ENCODE measurements at places on chromosomes 12 and 14. TPM values are rescaled to one million over a fixed set of nuclear protein-coding genes. Genes with fewer than 3 reads are reported as not detected.

GRCh38 chr12:109239179-109239578, 69.9 kb downstream of the FOXN4 start:
- DNase-seq, result no peak

- DNase-seq, result no peak
Observed at GRCh38 chr12:45431126-45431525, 215.2 kb downstream of the ANO6 start.

DNA sequence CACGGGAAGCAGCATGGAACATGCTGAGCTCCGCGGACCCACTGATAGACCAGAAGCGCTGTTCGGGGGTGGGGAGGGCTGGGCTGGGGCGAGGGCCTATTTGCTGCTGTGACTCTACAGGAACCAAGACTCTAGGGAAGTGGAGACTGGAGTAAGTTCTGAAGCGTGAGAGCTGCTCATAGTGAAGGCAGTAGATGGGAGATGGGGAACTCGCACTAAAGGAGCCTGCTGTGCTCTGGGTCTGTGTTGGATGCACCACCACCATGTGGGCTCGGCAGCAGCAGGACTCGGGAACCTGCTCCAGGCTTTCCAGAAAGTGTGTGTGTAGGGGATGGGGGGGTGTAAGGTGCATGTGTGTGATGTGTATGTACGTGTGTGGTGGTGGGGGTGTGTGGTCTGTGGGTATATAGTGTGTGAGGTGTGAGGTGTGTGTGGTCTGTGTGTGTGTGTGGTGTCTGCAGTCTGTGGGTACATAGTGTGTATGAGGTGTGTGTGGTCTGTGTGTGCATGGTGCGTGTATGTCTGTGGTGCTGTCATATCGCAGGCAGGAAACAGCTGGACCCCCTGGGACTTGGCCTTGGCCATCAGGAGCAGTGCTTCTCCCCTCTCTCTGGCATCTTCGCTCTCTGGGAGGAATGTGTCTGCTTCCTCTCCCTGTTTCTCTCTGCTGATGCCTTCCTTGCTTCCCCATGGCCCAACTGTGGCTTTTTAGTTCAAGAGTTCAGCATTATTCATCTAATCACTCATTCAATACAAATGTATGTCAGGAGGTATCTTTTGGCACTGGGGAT, 378.9 kb downstream of the FUT8 start:
- peak; percentile 23 for DNase-seq

DNA sequence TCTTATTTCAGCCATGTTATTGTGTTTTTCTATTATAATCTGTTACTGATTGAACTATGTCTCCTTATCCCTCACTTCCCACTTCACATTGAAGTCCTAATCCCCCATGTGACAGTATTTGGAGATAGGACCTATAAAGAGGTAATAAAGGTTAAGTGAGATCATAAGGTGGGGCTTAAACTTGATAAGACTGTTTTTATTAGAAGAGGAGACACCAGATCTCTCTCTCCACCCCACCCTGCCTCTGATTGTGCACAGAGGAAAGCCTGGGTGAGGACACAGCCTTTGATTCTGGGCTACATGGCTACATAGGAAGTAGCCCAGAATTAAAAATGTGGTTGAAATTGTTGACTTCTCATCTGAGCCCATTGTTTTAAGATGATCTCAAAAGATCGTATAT, 414.7 kb downstream of the SLC16A7 start:
- no peak for DNase-seq

- peak; percentile 87 for DNase-seq
Observed at GRCh38 chr12:7638760-7639555, 26.8 kb downstream of the APOBEC1 start.

DNA sequence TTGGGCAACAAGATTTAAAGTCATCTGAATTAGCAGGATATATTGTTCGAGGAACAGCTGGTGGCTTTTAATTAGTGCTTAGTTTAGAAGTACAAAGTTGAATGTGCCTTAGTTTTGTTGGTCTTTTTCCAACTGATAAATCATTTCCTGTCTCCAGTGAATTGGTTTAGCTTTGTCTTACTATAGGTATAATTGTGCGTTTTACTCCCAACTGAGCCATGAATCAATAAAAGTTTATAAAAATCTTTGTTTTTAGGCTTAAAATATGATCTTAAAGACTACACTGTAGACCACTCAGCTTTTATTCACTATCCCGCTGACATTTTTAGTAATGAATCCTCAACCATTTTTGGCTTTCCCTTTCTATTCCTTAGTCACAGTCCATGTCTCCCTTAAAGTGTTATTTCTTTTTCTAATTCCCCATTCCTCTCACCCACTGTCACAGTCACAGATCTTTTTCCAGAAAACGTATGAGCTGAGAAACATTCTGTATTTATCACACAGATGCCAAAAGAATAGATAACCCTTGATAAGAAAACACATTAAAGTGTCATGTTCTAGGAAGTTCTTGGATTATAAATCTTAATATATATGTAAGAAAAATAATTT, 34.0 kb upstream of the ALG10 start:
- no peak for DNase-seq

- DNase-seq, result peak; percentile 18
Observed at GRCh38 chr14:22597771-22598098, 365 bp upstream of the ABHD4 start.

- DNase-seq, result peak; percentile 53
Observed at GRCh38 chr12:58105225-58106119, 164.1 kb downstream of the ATP23 start.

DNA sequence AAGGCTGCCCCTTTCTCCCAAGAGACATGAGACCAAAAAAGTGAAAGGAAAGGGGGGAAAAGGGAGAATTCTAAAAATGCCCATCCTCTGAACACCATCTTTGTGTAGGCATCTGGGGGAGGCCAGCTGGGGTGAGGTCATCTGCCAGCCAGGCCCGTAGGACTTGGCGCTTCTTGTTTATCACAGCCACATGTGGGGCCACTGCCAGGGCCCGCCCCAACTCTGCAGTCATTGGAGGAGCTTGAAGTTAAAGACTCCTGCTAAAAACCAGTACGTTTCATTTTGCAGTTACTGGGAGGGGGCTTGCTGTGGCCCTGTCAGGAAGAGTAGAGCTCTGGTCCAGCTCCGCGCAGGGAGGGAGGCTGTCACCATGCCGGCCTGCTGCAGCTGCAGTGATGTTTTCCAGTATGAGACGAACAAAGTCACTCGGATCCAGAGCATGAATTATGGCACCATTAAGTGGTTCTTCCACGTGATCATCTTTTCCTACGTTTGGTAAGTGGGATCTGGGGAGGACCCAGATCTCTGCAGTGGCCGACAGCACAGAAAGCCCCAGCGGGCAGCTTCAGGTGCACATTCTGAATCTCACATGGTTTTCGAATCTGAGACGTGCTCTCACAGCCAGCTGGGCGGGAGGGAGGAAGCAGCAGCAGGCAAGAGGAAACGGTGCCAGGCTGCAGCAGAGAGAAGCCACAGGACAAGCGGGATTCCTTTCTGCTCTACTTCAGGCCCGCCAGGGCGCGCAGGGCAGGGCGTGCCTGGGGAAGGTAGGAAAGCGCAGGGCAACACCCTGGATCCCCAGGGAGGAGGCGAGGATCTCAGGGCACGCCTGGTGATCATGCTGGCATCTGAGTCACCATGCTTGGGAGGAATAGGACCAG, at the start of gene P2RX7:
TSS of gene P2RX7 (plus strand) at position 276 of the 881 bp plus-strand sequence. CDS start at position 371, 95 bp downstream.
- peak; percentile 52 for DNase-seq

DNA sequence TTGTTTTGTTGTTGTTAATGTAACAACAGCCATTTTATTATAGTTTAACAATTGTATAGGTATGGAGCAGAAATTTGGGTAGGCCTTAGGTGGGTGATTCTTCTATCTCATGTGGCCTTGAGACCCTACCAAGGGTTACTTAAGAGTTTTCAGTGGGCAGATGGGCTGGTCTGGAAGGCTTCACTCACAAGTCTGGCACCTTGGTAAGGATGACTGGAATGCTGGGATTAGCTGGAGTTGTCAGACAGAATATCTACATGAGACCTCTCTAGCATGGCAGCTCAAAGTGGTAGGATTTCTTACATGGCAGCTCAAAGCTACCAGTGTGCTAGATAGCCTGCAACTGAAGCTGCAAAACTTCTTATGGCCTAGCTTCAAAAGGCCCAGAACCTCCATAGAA, 2.2 kb upstream of the MARS1 start:
- DNase-seq, result no peak

- DNase-seq, result no peak
Observed at GRCh38 chr12:125135906-125136305, 70.7 kb downstream of the AACS start.

DNA sequence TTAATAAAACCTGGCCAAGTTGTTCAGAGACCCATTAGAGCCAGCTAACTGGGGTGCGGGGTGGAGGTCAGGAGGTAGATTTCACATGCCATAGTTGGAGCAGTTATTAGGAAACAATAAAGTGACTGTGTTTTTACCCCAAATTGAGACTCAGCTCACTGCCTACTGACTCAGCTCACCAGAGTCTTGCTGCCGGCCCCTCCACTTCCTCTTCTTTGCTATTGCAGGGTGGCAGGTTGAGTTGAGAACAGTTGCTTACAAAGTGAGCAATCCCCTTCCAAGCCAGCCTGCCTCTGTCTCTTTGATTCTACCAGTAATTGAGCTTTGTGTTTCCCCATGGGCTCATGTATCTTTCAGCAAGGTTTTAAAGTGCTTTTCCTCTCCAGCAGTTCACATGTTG, 12.9 kb downstream of the ST8SIA1 start:
- DNase-seq, result no peak

- DNase-seq, result peak; percentile 96
Observed at GRCh38 chr14:68794130-68794850, 1.4 kb upstream of the ZFP36L1 start.

DNA sequence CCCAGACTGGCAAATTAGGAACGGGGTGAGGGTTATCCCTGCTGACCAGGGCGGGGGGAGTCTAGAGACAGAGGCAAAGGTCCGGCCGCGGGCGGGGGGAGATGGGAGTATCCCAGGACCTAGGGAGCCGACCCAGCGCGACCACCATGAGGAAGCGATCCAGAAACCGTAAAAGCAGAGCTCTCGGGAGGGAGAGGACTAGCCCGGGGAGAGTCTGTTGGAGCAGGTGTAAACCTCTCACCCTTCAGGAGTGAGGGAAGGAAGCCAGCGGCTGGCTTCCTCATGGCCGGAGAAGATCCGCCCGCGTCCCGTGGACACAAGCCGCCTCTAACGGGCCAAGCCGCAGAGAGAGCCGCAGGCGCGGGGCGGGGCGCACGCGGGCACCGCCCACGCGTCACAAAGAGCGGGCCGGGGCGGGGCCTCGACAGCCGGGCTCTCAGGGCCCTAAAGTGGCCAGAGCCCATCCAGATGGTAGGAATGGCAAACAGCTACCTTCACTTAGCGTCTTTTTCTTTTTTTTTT, at the start of gene ACRBP:
TSS of gene ACRBP (minus strand) at position 350 of the 522 bp plus-strand sequence. CDS start at position 284, 66 bp downstream.
- no peak for DNase-seq

- no peak for DNase-seq
Observed at GRCh38 chr12:91706466-91706865, 439.2 kb downstream of the BTG1 start.

GRCh38 chr12:9651265-9651729, 18.2 kb upstream of the CLEC2D start:
- DNase-seq, result peak; percentile 12

DNA sequence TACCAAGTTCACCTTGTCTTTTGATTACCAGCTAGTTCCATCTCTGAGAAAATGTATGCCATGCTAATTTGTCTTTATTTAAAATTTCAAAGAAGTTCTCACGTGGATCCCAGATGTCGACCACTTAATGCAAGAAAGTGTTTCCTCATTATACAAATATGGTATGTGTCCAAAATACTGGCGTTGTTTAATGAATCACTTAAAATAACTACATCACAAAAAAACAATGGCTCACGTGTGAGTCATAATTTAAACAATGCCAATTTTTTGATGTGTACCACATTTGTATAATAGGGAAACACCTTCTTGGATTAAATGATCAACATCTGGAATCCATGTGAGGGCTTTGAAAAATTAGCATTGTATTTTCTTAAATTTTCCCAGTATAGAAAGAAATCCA, 40.8 kb downstream of the DBX2 start:
- DNase-seq, result no peak

DNA sequence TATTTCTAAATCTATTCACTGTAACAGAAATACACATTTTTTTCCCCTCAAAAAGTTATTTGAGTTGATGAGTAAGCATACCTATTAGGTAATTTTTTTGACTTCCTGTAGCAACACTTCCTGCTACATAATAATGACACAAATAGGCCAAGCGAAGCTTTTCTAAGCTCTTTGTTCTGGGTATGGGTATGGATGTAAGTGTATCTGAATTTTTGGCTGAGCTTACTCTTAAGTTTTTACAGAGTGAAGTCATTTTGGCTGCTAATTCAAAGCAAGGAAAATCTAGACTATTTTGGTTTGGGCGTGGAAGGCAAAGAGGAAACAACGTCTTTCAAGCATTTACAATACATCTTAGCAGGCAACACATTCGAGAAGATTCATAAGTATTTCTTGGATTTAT, 1206.0 kb upstream of the FLRT2 start:
- no peak for DNase-seq

DNA sequence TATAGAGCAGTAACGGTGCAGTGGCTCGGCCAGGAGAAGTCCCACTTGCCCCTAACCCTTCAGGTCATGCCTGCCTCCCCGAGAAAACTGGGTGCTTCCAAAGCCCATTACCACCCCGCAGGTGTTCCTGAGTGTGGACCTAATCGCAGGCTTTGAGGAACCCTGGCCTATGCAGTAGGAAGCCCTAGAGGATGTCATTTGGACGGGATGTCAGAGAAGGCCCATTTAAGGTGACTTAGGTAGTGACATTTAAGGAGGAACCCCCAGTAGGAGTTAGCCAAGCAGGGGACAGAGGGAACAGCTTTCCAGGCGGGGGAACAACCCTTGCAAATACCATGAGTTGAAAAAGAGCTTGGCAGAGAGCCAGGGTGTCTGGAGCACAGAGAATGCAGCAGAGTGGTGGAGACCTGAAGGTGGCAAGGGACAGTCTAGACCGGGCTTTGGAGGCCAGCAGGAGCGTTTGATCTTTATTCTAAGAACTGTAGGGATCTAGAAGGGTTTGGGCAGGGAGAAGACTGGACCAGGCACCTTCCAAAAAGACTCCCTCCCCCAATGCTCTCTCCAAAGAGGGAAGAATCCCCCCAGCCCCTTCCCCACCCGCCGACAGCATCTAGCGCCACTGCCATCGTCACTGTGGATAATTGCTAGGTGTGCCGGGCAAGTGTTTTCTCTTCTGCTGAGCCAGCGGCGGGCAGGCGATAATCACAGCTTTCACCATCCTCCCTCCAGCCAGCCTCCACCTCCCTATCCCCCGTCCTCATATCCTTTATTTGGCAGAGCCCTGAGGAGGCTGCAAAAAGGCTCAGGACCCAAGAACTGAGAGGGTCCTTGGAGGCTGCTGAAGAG, 33.3 kb upstream of the BEGAIN start:
- DNase-seq, result no peak

DNA sequence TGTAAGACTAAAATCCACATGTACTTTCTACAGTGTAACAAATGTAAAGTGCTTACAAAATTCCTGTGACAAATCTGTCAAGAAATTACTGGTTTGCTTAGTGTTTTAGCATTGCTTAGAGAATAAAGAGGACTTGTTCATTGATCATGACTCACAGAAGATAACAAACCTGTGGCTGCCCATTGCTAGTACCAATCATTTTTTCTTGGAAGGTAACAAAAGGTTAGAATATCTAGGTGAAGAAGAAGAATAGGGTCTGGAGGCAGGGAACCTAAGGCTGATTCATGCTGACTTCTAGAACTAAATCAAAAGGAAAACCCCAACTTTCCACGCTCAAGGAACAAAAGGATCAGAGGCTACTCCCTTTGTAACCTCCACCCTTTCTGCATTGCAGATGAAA, 232.7 kb upstream of the ABCD2 start:
- no peak for DNase-seq

Gene YAF2
- 20.5 TPM for total RNA-seq

Gene NAV3
- 70.5 TPM for total RNA-seq

Gene KLRC3
- not detected for total RNA-seq

Gene DGKA
- 33.1 TPM for total RNA-seq

Gene FAM90A1
- not detected for total RNA-seq

Gene NANOG
- 0.03 TPM for total RNA-seq

Gene TAS2R50
- total RNA-seq, result 1.5 TPM

Gene PPM1A
- 27.5 TPM for total RNA-seq
